ENCODE measurements at places on chromosomes 12 and 14.

GRCh38 chr12:105083551-105084105, 630 bp downstream of the ALDH1L2 start:
- DNase-seq: peak; percentile 70

- DNase-seq: no peak
Observed at GRCh38 chr14:30779210-30779609, 95.1 kb upstream of the COCH start.

- no peak for DNase-seq
Observed at GRCh38 chr14:76716285-76716684, 45.0 kb upstream of the VASH1 start.

- no peak for DNase-seq
Observed at GRCh38 chr12:28536088-28536487, 345.8 kb downstream of the CCDC91 start.

DNA sequence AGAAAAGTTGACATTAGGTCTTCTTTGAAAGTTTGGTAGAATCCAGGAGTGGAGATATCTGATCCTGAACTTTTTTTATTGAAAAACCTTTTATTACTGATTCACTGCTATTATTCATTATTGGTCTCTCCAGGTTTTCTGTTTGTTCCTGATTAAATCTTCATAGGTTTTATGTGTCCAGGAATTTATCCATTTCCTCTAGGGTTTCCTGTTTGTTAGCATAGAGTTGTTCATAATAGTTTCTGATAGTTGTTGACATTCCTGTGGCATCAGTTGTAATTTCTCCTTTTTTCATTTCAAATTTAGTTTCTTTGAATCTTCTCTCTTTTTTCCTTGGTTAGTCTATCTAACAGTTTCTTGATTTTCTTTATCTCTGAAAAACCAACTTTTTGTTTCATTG, 370.3 kb downstream of the SLC6A15 start:
- no peak for DNase-seq

- DNase-seq: no peak
Observed at GRCh38 chr12:98229540-98229924, 285.9 kb upstream of the TMPO start.

GRCh38 chr14:39957290-39957689, 525.1 kb upstream of the FBXO33 start:
- DNase-seq: no peak

GRCh38 chr12:3200814-3201233, 123.6 kb downstream of the TSPAN9 start:
- DNase-seq: peak; percentile 60

DNA sequence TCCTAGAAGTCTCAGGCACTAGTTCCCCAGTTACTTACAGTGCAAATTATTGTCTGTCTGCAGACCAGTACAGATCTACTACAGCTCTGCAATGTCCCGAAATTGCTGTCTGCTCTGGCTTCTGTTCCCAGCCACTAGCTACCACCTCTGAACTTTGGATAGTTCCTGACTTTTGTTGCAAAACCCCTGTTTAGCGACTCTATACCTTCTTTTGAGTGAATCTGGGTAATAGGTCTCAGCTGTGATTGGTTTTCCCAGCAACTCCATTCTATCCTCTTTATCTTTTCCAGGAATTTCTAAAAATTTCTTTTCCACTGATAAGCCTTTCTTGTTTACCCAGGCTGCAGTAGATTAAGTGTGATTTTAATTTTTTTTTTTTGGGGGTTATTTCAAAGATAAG, 16.8 kb downstream of the KCNJ8 start:
- DNase-seq: no peak

- DNase-seq: no peak
Observed at GRCh38 chr12:108090107-108090899, 38.8 kb upstream of the WSCD2 start.

DNA sequence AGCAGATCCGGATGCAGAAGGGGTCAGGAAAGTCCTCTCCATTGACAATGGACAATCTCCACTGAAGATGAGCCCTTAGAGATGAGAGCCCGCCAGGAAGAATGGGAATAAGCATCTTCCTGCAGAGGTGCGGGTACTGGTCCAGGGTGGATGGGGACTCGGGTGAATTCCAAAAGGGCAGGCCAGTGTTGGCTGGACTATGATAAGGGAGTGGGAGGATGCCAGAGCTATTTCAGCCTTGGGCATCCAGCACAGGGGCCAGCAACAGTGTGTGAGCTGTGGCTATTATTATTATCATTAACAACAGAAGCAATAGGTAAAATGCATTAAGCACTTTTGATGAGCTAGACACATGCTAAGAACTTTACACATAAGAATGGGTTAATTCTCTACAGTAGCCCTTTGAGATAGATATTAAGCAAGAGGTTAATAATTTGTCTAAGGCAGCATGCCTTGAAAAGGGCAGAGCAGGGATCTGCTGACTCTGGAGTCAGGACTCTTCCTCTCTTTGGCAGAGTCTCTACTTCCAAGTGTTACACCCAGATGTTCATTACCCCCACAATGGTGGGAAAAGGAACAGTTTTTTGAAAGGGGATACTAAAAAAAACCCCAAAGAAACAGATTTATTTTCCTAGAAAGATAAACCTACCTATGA, 55.2 kb downstream of the PRICKLE1 start:
- no peak for DNase-seq

DNA sequence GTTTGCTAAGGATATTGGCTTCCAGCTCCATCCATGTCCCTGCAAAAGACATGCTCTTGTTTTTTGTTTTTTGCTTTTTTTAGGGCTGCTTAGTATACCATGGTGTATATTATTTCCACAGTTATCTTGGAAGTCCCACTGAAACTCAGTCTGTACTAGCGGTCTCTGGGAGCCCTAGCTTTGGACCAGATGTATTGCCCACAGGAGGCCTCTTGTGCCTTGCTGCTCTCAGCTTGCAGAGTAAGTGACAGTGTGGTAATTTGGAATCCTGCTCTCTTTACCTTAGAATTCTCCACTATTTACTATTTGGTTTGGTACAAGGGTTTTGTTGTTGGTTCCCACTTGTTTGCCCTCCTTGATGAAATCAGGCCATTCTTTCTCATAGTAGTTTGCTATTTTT, 1022.9 kb downstream of the LRFN5 start:
- no peak for DNase-seq

GRCh38 chr14:76664790-76665189, 96.5 kb upstream of the VASH1 start:
- no peak for DNase-seq

- no peak for DNase-seq
Observed at GRCh38 chr14:100065942-100066574, 836 bp downstream of the EVL start.

- DNase-seq: no peak
Observed at GRCh38 chr12:41452838-41453407, 264.8 kb downstream of the PDZRN4 start.

- peak; percentile 84 for DNase-seq
Observed at GRCh38 chr12:5428332-5429221, 3.3 kb upstream of the NTF3 start.

- no peak for DNase-seq
Observed at GRCh38 chr12:66603981-66604479, 74.8 kb downstream of the GRIP1 start.

- DNase-seq: no peak
Observed at GRCh38 chr14:21089271-21089670, 9.2 kb downstream of the ZNF219 start.

GRCh38 chr12:95131589-95132340, 58.3 kb upstream of the NR2C1 start:
- DNase-seq: no peak

- no peak for DNase-seq
Observed at GRCh38 chr12:77500089-77500488, 330.6 kb upstream of the NAV3 start.

- DNase-seq: no peak
Observed at GRCh38 chr12:107490010-107490409, 195.6 kb upstream of the PWP1 start.

DNA sequence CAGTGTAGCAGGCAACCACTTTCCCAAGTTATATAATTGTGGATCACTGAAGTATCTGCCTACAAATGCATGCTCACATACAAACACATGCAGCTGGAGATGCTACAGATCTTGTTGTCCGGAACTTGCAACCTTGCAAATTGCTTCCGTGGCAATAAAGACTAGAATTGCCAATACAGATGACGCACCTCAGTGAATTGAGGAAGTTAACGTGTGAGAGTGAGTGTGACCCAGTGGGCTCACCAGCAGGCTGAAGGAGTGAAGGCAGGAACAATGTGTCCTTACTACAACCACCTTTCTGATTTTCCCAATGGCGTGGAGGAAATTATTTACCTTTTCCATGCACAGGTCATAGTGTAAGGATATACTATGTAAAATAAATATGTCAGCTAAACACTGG, 89.4 kb upstream of the GRIP1 start:
- DNase-seq: no peak

DNA sequence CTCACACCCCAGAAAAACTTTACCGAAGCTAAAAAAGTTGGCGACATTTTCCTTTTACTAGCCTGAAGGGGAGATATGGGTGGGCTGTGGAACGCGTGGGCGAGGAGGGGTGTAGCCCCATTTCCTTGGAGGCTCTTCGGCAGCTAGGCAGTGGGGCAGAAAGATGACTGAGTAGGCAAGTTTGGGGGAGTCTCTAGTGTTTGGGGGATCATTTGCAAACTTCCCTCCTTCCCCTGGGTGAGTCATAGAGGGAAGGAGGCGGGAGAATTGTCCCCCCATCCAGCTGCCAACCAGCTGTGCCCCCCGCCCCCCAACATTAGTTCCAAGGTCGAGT, 2.3 kb downstream of the GLI1 start:
- DNase-seq: peak; percentile 68

DNA sequence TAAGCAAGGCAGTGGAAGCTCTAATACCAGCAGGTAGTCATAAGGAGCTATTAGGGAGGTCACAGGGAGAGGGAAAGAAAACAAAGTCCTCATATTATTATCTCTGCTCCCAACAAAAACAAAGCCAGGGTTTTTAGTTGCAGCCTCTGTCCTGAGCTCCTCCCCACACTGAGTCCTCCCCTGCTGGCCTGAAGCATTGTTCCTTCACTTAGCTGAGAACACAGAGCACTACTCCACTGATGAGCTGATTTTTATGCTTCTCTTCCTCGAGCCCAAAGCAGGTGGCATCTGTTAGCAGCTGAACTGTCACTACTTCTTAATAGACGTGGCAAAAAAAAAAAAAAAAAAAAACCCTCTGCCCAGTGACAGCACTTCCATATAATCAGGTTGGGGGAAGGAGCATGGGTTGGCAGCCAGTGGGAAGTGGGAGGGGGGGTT, 10.5 kb upstream of the STAC3 start:
- DNase-seq: peak; percentile 56

GRCh38 chr12:71426300-71427047, 13.1 kb upstream of the LGR5 start:
- DNase-seq: no peak

DNA sequence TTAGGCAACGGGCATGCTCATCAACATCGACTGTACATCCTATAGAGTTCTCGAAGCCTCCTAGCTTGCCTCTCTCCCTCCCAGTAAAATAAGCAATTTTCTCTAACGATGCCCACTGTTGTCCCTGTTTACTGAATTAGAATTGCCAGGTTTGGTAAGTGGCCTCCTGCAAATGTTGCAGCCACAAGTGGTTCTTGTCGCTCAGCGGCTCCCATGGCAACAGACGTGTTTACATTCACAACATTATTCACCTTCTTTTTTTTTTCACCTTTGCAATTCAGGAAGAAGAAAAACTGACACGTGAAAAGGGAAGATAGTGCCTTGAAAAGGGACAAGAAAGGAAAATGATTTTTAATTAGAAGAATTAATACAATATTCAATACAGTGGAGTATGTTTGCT, 100.9 kb upstream of the PKP2 start:
- no peak for DNase-seq

- no peak for DNase-seq
Observed at GRCh38 chr14:61101803-61102548, 120.9 kb downstream of the SLC38A6 start.

DNA sequence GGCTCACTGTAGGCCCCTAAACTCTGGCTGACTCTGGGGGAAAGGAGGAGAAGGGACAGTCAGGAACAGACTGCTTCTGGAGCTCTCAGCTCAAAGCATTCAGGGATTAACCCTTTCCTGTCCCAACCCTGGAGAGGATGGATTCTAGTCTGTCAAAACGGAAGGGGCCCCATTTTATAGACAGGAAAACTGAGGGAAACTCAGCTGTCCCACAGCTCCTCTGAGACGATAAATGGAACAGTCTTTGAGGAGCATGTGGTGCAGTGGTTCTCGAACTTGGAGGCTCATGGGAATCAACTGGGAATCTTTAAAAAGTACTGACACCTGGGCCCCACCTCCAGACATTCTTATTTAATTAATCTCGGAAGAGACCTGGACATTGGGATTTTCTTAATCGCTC, 23.7 kb downstream of the SRRM4 start:
- no peak for DNase-seq

- DNase-seq: no peak
Observed at GRCh38 chr12:64618953-64619590, 8.8 kb downstream of the RASSF3 start.

- no peak for DNase-seq
Observed at GRCh38 chr12:79689061-79689476, 1.7 kb downstream of the PAWR start.

GRCh38 chr12:2451025-2451424, 343.7 kb upstream of the FKBP4 start:
- no peak for DNase-seq

- no peak for DNase-seq
Observed at GRCh38 chr12:115351514-115352077, 667.6 kb upstream of the TBX3 start.

DNA sequence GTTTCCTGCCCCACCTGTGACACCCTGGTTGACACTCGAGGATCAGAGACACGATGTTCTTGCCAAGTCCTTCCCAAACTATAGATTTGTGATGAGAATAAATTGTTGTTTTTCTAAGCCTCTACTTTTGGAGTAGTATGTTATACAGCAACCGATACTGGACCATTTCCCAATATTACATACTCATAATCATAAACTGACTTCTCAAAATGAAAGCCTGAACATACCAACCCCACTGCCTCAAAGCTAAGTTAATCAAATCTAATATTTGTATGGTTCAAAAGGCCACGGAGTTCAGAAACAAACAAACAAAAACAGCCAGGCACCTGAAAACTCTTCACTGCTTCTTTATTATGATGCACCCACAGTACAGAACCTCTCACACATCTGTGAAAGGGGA, 52.3 kb upstream of the GPHB5 start:
- no peak for DNase-seq

- DNase-seq: no peak
Observed at GRCh38 chr14:22466491-22466890, 122.5 kb downstream of the DAD1 start.

DNA sequence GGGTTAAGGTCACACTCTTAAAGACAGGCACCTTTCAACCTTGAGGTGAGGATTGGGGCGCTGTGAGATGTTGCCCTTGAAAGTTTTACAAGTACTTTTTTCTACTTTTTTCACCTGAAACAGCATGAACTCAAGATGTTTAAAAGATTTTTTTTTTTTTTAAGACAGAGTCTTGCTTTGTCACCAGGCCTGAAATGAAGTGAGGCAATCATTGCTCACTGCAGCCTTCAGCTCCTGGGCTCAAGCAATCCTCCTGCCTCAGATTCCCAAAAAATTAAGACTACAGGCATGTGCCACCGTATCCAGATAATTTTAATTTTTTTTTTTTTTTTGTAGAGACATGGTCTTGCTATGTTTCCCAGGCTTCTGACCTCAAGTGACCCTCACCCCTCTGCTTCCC, 243.9 kb downstream of the DIO2 start:
- no peak for DNase-seq
